ENCODE measurements at places on chromosomes 13 and 19.

DNA sequence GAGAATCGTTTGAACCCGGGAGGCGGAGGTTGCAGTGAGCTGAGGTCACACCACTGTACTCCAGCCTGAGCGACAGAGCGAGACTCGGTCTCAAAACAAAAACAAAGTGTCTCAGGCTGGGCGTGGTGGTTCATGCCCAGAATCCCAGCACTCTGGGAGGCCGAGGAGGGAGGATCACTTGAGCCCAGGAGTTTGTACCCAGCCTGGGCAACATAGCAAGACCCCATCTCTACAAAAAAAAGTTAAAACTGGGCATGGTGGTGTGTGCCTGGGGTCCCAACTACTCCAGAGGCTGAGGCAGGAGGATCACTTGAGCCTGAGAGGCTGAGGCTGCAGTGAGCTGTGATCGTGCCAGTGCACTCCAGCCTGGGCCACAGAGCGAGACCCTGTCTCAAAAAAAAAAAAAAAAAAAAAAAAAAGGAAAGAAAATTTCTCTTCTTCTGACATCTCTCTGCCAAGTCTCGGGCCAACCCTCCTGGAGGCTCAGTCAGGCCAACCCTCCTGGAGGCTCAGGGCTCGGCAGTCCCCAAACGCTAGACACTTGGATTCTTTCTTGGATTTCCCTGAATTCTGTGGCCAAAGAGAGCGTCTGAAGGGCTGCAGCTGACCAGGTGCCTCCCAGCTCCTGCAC is 26.3 kb downstream of the ARID3A start:
- DNase-seq, result no peak

DNA sequence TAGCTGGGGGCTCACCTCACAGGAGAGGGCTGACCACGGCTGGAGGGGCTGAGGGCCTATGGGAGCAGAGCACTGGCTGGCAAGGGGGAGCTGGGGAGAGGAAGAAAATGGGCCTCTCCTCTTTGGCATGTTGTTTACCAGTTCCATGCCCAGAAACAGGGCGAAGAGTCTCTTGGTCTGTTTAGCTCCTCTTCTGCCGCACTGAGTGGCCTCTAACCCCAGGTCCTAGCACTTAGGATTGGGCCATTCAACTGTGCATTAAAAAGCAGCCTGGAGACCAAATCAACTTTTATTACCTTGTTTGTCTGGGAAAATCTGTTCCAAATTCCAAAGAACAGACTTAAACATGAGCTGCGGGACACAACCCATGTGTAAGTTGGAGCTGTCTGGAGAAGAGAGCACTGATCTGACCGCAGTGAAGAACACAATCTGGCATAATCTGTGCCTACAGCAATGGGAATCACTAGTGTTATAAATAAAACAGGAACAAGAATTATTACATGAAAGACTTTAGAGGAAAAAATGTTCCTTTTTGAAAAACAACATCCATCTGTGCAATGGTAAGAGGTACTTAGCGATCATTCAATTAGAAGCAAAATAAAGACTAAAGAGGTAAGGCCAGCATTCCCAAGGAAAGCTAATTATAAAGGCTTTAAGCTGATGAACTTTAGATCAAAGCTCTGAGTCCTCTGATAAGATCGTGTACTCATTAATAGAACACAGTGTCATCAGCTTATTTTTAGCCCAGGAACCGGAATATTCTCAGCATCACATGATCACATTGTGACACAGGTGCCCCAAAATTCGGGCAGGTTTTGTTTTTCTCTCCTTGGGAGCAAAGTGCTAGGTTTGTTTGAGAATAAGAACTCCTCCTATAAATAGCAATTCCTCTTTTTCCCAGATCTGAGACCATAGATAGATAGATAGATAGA is 243.2 kb downstream of the COL4A1 start:
- no peak for DNase-seq

DNA sequence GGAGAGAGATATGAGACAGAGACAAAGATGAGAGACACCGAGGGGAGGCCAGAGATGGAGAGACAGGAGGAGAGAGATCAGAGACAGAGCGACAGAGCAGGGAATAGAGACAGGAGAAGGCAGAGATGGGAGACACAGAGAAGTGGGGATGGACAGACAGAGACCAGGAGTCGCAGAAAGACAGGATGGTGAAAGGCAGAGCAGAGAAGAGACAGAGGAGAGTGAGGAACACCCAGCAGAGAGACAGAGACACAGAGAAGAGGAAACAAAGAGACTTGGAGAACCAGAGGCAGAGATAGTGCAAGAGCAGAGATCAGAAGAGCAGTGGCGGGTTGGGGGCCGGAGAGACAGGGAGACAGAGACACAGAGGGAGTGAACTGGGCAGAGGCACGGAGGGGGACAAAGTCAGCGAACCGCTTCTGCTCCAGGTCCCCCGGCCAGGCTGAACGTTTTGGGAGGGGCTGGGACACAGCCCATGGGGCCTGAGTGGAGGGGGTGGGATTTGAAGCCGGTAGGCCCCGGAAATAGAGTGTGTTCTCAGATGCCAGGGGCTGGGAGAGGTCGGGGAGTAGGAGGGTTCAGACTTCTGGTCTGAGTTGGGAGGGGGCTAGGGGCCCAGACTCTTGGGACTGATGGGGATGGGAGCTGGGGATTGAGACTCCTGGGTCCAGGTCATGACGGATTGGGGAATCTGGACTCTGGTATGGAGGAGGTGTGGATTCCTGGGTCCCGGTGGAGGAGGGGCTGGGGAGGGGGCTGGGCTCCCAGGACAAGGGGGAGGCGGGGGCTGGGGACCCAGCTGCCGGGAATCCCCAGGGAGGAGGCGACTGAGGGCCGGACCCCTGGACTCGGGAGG is 654 bp downstream of the ZNF579 start:
- no peak for DNase-seq

GRCh38 chr19:39154100-39154628 is 28.6 kb downstream of the PAK4 start:
- no peak for DNase-seq

- no peak for DNase-seq
Observed at GRCh38 chr13:23381866-23382265, 51.6 kb downstream of the SACS start.

- no peak for DNase-seq
Observed at GRCh38 chr13:59601993-59602392, 561.7 kb downstream of the DIAPH3 start.

DNA sequence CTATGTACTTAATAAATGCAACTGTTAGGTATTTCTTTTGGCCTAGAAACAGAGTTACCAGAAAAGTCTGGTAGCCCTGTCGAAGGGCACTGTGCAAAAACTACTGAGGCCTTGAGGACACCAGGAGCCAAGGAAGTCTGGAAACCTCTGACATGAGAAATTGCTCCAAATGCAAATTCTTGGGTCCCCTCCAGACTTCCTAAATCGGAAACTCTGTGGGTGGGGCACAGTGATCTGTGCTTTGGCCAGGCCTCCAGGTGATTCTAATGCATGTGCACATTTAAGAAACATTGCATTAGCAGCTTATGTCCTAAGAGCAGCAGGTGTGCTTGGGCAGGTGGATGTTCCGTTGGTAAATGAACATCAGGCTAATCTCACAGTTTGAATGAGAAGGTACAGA is 50.0 kb downstream of the STARD13 start:
- no peak for DNase-seq

DNA sequence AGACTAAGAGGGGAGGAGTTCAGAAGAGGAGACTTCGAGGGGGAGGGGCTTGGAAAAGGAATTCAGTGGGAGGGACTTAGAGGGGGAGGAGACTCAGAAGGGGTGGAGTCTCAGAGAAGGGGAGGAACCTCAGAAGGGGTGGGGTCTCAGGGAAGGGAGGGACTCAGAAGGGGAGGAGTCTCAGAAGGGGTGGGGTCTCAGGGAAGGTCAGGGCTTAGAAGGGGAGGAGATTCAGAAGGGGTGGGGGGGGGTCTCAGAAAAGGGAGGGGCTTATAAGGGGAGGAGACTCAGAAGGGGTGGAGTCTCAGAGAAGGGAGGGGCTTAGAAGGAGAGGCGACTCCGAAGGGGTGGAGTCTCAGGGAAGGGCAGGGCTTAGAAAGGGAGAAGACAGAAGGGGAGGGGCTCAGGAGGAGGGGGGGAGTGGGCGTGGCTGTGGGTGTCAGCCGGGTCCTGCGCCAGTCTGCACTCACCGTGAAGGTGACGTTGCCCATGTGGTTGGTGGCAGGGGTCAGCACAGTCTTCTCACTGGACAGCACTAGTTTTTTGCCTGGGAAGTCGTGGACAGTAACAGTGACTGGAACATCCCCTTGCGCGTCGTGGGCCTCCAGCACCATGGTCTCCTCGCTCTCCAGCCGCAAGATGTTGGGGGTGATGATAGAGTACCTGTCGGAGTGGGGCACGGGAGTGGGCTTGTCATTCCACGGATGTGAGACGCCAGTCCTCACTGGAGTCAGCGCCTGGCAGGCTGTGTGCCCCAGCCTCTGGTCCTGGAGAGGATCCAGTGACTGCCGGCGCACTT is 1.5 kb downstream of the C3 start:
- DNase-seq, result no peak

DNA sequence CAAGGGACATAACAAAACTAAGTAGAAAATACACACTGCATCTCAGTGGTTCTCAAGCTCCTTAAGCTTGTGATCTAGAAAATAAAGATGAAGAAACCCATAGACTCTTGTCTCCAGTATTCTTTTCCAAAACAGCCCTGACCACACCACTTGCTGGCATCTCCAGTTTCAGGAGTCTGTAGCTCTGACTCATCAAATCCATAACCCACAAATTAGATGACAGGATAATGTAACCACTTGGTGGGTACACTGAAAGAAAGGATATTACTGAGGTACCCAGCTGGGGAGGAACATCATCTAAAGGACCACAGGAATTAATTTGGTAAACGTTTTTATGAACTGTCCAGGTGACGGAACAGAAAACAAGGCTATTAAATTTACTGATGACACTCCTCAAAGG is 214.7 kb downstream of the VWA8 start:
- no peak for DNase-seq

GRCh38 chr19:4057931-4058692 is 8.6 kb downstream of the ZBTB7A start:
- DNase-seq, result peak; percentile 47

- no peak for DNase-seq
Observed at GRCh38 chr19:33564836-33565338, 43.3 kb upstream of the PEPD start.

DNA sequence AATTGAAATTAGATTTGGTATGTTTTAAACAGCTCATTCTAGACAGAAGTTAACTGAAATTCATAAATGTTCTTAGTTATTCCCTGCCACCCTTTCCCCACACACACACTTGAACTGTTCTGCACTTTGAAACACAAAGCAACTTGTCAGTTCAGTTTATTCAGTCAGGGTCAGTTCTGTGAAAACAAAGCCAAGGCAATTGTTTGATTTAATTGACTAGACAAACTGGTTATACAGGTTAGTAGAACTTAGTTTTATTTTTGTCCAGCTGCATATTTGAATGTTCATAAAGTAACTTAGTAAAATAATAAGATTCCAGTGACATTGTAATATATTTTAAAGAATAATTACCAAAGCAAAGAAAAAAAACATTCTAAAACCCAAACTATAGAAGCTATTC is 98.3 kb upstream of the KLF5 start:
- DNase-seq, result no peak

- no peak for DNase-seq
Observed at GRCh38 chr19:4009990-4010807, 2.7 kb downstream of the PIAS4 start.

GRCh38 chr19:47609906-47610894 is 1.3 kb downstream of the BICRA start:
- DNase-seq, result no peak

DNA sequence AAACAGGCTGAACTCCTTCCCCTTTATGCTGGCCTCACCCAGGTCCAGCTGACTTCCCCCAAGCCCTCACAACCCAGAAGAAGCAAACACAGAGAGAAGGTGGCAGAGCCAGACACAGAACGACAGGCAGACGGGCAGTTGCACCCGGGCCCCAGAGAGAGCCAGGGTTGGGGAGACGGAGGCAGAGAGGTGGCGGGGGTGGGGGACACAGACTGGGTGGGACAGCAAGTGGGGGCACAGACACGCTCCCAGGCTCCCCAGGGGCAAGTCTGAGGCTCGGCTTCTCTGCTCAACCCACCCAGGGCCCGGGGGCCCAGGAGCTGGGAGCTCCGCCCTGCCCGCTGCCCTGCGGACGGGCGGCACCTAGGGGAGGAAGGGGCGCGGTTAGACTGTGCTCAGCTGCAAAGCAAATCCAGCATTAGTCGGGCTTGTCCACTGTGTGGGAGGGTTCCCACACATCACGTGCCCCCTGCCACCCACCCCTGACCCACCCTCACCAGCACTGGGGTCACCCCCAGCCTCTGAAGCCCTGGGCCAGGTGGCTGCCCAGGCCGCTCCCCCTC is 31.3 kb upstream of the ASF1B start:
- DNase-seq, result no peak

- no peak for DNase-seq
Observed at GRCh38 chr13:112058941-112059340, 8.0 kb upstream of the SOX1 start.

DNA sequence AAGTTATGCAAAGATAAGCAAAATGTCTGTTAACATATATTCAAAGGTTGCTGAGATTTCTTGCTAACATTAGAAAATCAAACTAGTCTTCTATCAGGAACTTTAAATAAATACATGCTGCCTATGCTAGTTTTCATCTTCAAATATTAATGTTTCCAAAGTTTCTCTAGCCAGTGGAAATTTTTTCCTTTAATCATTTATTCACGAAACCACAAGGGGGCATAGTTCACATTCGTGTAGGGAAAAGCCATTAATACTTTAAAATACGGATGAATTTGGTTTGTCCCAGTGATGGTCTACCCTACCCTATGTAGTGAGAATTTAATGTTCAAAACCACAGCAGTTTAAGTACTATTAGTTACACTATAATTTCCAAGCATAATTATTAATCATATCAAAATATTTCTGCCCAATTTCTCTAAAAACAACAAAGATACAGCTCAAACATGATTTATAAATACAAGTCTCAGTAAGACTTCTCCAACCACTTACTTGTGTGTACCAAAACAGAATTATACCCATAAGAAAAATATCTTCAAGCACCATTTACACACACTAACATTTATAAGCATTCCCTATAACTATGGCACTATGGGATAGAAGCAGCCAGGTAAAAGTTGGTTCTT is 16.2 kb downstream of the NUFIP1 start:
- DNase-seq, result no peak

DNA sequence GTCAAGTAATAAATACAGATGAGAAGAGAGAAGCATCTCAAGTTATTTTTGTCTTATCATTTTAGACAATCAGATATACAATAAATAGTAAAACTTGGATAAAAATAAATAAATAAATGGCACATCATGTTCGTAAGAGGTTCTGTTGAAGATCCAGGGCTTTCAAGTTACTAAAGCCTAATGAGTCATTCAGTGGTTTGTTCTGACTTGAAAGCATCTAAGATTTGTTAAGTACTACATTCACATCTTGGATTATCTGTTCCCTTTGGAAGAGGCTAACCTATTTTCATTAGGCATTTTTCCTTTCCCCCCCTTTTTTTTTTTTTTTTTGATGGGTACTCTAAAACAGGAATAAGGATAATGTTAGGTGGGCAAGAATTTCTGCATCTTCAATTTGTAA is 429.3 kb downstream of the PCDH20 start:
- DNase-seq, result no peak

DNA sequence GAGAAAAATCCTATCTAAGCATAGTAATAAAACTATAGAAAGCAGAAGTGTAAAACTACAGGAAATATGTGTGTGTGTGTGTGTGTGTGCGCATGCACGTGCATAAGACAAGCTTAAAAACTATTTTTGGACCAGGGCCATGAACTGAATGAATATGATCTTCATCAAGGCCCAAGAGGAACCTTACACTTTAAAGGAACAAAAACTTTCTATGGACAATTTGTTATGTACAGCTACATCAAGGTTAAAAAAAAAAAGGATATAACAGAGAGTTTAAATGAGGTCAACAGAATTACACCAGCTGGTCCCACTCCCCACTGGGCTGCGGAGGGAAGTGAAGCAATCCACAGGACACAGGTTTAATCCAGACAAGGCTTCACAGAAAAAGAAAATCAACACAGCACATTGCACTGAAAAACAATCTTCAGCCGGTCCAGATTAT is 151.1 kb downstream of the LHFPL6 start:
- DNase-seq, result no peak
